ENCODE measurements at places on chromosomes 2 and 18.

DNA sequence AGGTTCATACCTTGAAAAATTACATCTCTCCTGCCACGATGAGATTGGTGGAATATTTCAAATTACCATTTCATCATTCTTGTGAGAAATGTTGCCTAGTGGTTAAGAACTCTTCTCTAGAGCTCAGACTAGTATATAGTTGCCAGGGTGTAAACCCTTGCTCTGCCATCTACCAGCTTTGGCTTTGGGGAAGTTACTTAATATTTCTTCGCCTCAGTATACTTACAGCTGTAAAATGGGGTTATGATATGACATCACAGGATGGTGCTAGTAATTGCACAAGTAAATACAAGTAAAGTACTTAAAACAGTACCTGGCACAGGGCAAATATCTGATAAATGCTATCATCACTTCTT lies 1.5 kb downstream of the SPOPL start:
- DNase-seq: no peak

DNA sequence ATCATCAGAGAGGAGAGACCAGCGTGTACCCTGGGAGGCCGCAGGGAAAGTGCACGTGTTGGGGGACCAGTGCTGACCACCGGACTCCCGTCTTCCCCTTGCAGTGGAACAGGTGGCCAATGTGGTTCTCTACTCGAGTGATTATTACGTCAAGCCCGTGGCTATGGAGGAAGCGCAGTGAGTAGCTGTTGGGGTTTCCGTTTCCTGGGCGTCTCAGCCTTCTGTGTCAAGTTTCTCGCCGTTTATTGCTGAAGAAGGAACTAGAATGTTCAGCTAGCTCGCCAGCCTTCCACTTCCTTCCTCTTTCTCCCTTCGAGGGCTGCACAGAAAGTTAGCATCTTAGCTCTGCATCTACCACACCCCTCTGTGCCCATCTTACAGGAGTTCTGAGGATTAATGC lies 22.8 kb upstream of the DGKD start:
- DNase-seq: no peak

DNA sequence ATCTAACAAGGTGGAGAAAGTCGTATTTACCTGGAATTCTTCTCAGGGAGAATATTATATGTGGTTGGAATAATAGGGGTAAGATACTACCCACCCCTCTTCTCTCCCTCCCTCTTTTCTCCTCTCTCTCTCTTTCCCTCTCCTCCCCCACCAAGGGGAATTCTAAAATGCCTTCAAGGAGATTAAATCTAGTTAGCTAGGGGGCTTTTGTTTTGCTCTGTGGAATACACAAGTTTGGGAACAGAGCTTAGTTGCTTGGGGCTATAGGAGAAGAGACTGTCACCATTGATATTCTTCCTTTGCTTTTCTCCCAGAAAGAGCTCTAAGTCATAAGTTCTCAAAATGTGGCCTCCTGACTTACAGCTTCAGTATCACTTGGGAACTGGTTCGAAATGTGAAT lies 34.5 kb downstream of the TAF1B start:
- DNase-seq: no peak

DNA sequence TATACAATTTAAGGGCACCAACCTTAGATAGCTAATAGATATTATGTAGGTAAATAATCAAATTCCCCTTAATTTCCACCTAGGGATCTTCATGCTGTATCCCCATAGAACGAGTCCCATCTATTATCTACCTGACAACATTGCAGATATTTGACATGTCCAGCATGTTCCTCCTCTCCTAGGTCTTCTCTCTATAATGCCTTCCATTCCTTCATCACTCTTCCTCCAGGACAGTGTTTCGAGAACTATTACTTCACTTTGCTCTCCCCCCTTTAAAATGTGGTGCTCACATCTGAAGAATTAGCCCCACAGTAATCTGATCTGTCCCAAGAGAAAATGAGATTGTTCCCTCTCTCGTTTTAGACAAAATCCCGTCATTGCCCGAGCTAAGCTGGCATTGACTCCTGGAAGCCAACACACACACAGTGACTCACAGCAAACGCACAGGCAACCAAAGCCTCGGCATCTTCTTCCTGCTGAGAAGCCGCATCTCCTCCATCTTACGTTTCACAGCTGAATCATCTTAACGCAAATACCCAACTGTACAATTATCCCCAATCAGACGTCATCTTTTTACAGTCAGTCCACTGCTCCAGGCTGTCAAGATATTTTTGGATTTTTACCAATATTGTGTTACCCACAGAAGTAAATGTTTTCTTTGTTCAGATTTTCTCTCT lies 162.9 kb upstream of the AGAP1 start:
- DNase-seq: no peak

DNA sequence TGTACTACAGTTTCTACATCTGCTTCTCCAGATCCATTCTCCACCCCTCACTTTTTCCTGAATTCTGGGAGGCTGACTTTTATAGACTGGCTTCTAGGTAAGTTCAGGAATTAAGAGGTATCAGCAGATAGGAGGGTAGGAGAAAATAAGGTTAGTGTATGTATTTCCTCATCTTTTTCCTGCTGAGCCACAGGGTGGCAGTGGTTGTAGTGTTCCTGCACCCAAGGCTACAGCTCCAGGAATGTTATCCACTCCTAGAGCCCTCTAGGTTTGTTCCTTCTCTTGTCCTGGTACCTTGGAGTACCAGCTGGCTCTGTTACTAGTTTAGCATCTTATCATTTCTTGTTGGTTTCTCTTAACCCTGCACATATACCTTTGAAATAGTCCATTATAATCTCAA lies 40.7 kb upstream of the C2orf66 start:
- peak; percentile 24 for DNase-seq

DNA sequence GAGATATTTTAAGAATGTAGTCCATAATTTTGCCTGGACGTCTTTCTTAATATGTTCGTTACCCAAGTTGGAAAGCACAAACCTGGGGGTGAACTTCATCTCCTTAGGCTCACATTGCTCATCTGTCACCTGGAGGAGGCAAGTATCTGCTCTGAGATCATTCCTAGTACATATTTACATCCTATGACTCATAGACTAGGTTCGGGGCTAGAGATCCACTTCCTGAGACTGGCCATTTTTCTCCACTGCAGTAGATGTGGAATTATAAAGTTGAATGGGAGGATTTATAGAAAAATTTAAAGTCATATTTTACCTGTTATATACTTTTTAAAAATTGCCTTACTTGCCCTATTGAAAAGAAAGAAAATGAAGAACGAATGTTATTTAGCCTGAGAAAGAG lies 77.5 kb upstream of the PROKR1 start:
- no peak for DNase-seq

Data from H7 (cell line).